ENCODE measurements at places on chromosomes 5 and 9.

DNA sequence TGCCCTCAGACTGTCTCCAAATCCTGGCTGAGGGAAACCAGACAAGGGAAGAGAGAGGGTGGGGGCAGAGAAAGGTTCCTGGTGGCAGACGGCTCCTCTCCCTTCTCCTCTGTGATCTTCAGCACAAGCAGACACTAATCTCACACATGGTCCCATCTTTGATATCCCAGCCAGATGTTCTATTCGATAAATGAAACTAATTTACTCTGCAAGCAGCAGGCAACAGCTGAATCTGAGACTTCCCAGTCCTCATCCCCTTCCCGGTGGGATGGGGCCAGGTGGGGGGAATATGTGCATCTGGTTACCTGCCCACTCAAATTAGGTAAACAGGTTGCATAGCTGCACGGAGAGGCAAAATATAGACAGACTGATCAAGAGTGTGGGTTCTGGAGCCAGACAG lies 208.9 kb upstream of the PANK3 start:
- no peak for DNase-seq

DNA sequence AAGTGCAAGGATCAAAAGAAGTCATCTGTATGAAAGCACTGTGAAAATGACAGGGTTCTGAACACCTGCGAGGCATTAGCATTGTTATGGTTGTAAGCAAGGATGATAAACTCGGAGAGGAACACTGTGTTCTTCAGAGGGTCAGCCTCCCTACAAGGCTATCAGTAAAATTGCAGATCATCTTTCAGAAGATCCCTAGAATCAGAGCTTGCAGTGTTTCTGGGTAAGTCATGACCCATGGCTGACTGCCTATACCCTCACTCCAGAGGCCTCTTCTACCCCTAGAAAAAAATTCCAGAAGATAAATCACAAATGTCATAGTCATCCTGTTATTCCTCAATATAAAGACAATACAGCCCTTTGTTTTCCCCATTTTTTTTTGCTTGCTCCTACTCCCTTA lies 292.6 kb downstream of the DMAC1 start:
- peak; percentile 1 for DNase-seq

DNA sequence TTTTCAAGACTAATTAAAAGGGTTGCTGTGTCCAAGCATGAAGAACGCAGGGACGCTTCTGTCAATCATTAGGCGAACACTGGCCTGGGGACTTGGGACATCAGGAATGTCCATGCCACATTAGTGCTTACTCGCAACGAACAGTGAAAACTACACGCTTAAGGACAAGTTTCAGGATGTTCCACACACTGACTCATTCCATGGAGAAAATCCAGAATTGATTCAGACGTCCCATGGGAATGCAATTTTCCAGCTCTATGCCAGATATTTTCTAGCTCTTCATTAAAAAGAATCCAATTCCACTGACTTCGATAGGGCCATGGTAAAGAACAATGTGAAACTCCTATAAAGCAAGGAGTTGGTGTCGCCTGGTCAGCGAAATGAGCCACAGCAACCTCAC lies 98.2 kb downstream of the CAMSAP1 start:
- DNase-seq, result no peak

- no peak for DNase-seq
Observed at GRCh38 chr9:84785792-84786547, 116.4 kb downstream of the NTRK2 start.

- DNase-seq, result peak; percentile 50
Observed at GRCh38 chr5:39360471-39361111, 3.7 kb downstream of the C9 start.

DNA sequence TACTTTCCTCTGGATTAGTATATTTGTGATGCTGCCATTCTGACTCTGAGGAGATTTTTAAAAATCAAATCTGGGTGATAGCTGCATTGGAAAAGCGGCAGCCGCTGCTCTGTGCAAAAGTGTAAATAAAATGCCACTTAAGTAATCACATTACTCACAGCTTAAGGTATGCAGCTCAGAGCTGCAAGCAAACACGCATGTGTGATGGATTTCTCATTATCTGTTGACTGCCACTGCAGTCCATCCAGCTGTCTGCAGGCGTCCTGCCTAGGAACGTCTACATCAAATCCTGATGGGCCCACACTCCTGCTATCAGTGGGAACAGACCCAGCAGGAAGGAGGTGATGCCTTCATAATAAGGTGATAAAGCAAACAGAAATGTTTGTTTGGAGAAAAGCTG lies 216.9 kb downstream of the SPOCK1 start:
- no peak for DNase-seq

GRCh38 chr5:168346417-168346816 lies 55.0 kb downstream of the WWC1 start:
- DNase-seq, result no peak

GRCh38 chr5:96817506-96817905 lies 9.8 kb upstream of the ERAP1 start:
- DNase-seq, result no peak

- DNase-seq, result no peak
Observed at GRCh38 chr9:137023157-137023556, 4.9 kb downstream of the ABCA2 start.

- DNase-seq, result no peak
Observed at GRCh38 chr9:69899491-69899890, 78.9 kb downstream of the CFAP95 start.

DNA sequence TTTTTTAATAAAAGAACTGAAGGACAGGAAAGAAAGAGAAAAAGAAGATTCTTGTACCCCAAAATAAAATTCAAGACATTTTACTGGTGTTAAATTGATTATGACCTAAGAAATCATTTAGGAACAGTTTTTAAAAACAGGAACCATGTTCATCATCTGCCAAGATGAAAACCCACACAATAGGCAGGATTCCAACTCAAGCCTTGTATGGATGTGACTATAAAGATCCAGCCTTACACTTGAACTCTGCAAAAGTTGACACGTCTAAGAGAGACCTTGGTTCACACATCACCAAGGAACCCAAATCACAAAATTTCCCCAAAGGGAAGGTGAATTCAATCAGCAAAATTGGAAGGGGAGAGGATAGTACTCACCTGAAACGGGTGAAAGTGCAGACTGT lies 82.6 kb downstream of the SMIM23 start:
- DNase-seq, result no peak

Measured in foreskin melanocyte (primary cell).